ENCODE measurements at places on chromosomes 4 and X.

DNA sequence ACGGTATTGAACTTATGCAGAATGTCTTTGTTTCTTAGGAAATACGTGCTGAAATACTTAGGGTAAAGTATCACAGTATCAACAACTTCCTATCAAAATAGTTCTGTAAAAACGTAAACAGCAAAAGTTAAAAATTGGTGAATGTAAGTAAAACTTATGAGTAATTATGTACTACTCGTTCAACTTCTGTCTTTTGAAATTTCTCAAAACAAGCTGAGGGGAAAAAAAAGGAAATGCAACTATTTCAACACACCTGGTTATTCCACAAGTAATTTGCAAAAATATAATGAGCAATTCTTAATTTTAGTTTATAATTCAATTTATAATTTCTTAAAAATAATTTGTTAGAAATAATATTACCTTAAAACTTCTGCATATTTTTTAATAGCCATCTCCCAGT is 8.3 kb downstream of the PPID start:
- DNase-seq, result no peak

DNA sequence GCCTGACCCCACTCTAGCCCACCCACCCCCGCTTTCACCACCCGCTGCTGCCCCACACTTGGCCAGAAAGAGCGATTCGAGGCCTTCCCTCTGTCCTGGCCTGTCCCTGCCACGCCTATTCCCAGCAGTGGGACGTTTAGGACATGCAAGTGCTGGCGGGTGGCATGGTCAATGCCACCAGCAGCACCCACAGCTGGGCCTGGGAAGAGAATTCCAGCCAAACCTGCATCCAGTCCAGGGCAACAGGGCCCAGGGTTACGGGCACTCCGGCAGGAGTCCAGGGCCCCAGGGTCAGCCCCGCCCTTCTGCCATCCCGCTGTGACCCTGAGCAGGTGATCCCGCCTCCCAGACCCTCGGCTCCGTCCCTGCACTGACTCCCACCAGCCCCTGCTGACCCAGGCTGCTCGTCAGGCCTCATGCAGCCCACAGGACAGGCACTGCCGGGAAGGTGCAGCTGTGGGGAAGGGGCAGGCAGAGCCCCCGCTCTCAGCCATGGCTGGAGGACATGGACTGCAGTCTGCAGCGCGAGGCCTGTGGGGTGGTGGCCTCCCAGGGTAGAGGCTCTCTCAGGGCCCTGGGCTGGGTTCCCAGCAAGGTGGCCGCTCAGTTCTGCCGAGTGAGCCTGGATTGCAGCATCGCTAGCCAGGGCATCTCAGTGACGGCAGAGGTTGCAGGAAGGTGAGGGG is 6.8 kb upstream of the HTRA3 start:
- no peak for DNase-seq

DNA sequence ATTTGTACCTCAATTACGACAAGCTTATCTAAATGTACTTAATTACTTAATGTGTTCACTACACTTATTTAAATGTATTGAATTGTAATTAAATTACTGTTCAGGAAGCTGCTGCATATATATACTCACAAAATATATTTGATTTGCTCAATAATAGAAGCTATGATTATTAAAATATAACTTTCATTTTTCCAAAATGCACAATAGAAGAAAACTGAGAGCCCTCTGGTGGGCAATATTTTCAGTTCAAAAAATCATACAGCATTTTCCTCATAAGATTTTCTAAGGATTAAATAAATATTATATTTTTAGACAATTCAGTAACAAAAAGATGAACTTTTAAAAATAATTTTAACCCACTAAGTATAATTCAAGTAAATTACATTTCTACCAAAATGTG is 217.3 kb downstream of the DKK2 start:
- no peak for DNase-seq

GRCh38 chrX:69900491-69900890 is 149.2 kb downstream of the AWAT2 start:
- no peak for DNase-seq

- no peak for DNase-seq
These were observed 53.8 kb downstream of the NFKB1 start for GRCh38 chr4:102554992-102555391.

DNA sequence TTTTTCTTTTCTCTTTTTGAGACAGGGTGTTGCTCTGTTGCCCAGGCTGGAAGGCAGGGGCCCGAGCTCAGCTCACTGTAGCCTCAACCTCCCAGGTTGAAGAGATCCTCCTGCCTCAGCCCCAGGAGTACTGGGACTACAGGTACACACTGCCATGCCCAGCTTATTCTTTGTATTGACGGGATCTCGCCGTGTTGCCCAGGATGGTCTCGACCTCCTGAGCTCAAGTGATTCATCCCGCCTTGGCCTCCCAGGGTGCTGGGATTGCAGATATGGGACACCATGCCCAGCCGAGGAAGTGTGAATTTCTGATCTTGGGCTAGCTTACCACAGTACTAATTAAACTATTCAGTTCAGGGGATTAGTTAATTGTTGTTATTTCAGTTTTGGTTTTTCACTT is 28.6 kb upstream of the FAM193A start:
- no peak for DNase-seq

- DNase-seq, result no peak
These were observed 36.5 kb downstream of the EFNB1 start for GRCh38 chrX:68865300-68865699.

All from activated gamma-delta T cell (primary cell).